ENCODE measurements at places on chromosomes 12 and 14.
A peak's percentile ranks its signal among the peaks of the same experiment; 100 is the strongest.

DNA sequence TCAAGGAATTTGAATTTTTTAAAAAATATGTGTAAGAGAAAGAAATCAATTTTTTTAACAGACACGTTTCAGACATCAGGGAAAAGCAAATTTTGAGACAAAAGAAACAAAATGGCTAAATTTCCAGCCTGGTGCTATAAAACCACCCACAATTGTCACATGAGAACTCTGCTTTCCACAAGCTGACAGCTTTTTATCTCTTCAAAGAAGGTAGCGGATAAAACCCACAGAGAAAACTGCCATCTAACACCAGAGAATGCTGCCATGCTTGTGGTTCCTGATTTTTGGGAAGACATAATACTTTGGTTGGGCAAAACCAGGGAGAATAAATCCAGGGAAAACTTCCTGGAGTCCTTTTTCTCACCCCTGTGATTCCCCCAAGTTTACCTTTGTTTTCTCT is 10.3 kb upstream of the ITPR2 start:
- no peak for DNase-seq

- DNase-seq, result no peak
These were observed 71.7 kb downstream of the IPO8 start for GRCh38 chr12:30624009-30624408.

GRCh38 chr12:22656831-22657230 is 31.9 kb downstream of the ETNK1 start:
- no peak for DNase-seq

- no peak for DNase-seq
These were observed 693.0 kb downstream of the NRXN3 start for GRCh38 chr14:78863143-78863542.

DNA sequence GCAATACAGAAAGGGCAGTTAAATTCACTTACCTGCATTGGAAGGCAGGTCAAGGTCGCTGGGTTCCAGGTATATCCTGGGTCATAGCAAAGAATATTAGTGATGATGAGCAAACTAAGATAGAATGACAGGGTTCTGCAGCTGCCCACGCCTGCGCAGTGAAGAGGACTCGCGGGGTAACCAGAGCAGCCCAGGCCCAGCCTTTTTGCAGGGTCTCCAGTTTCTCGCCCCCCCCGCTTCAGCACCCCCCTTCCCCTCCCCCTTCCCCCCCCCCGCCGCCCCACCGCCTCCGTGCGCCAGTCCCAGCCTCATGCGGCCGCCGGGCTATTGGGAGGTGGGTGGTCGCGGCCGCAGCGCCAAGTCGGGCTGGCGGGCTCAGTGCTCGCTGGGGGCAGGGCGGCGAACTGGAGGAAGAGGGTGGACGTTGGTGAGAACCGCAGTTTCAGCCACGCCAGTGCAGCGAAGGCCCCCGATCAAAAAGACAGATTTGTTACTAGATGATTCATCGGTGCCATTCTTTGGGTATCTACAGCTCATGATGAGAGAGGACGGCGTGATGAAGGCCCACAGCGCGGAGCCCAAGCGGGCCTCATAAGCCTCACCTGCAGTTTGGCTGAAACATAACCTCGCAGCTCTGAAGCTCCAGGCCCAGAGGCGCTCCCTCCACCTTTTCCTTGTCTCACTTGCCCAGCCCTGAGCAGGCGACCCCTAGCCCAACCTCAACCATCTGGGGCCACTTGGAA is 20.2 kb downstream of the SLC2A3 start:
- no peak for DNase-seq

GRCh38 chr12:57726151-57726883 is 12.2 kb downstream of the AGAP2 start:
- peak; percentile 100 for DNase-seq

DNA sequence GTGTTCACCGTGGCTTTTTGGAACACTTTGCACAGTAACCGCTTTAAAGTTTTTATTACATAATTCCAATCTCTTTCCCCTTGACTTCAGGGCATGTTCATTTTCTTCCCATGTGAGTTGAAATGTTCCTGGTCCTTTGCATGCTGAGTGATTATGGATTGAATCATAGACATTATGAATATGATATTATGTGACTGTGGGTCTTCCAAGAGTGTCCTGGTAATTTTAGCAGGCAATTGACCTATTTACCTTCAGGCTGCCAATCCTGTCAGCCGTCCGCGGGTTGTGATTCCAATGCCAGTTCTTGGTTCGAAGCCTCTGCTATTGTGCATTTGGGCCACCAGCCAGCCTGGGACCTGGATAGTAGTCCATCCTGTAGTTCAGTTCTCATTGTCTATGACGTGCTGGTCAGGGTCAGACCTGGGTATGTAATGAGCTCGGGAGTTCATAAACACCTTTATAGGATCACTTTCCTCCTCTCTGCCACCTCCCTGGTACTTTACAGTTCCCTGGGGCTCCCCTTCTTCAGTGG is 32.6 kb upstream of the DDX11 start:
- DNase-seq, result no peak
